ENCODE measurements at places on chromosomes 16 and 17. TPM values are rescaled to one million over a fixed set of nuclear protein-coding genes. Genes with fewer than 3 reads are reported as not detected.

Gene IL17C
- total RNA-seq, result not detected

Gene DLX4
- total RNA-seq, result not detected

Gene DNASE1L2
- not detected for total RNA-seq

Gene PLA2G10
- total RNA-seq, result not detected

Gene FBXW10B
- 1.1 TPM for total RNA-seq

Gene CCL1
- total RNA-seq, result not detected

Gene LPO
- not detected for total RNA-seq

Gene CD300C
- 0.16 TPM for total RNA-seq

Gene P2RX1
- 0.25 TPM for total RNA-seq

Gene AURKB
- total RNA-seq, result not detected

Gene RAI1
- 3.4 TPM for total RNA-seq

Gene SMIM36
- not detected for total RNA-seq

Gene NUBP2
- total RNA-seq, result 163 TPM

Gene RPGRIP1L
- 0.71 TPM for total RNA-seq

Gene ANKRD40CL
- total RNA-seq, result not detected

Gene GNGT2
- total RNA-seq, result not detected

Gene ACSM2A
- total RNA-seq, result not detected

Gene SLFN14
- total RNA-seq, result not detected

Gene CDK5R1
- total RNA-seq, result 2.2 TPM

Gene RAC3
- not detected for total RNA-seq

Gene TM4SF5
- not detected for total RNA-seq

Gene SHISA9
- not detected for total RNA-seq

Gene NGFR
- 0.41 TPM for total RNA-seq

Gene ARHGDIA
- total RNA-seq, result 122 TPM

Gene RND2
- 0.10 TPM for total RNA-seq

Gene CRHR1
- total RNA-seq, result not detected

Gene MYH2
- 573 TPM for total RNA-seq

Gene ZNF23
- total RNA-seq, result 4.3 TPM

Gene GRB7
- not detected for total RNA-seq

Gene SPEM2
- not detected for total RNA-seq

Gene TAC4
- total RNA-seq, result not detected

Gene SECTM1
- total RNA-seq, result 4.0 TPM

Gene ESRP2
- total RNA-seq, result not detected

Data from gastrocnemius medialis (tissue), 4 donors.